Fibroblast of upper back skin (primary cell): ENCODE measurements at places on chromosomes 2 and 18.

DNA sequence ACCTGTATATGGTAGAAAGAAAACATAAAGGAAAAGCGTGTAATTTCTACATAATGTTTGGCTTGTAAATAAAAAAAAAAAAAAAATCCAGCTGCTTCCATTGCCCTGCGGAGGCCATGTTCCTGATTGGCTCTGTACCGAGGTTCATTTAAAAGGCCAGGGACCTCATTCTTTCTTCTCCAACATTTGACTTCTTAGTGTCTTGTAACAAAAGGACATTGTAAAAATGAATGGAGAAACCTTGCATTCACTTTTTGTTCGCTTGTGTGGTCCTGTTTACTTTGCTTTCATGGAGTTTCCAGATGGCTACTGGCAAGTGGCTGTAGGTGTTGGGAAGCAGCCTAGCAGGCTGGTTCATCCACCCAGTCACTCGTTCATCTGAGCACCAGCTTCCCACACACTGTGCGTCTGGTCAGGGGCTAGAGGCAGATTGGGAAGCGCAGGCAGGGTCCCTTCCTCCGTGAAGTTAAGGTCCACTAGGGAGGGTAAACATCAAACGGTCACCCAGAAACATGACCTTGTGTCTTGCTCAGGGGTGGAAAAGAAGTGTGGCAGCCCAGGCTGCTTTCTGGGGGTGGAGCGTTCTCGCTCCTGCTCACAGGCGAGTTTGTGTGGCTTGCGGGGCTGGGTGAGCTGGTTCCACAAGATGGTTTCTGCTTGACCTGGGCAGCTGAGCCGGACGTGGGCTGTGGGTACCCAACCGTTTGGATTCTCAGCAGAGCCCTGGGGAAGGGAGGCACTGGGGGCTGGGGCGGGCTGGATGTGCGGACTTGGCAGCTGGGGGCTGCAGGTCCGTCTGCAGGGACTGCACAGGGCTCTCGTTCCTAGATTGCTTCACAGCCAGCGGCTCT lies 260.7 kb downstream of the AGAP1 start:
- no peak for DNase-seq

- DNase-seq = no peak
These were observed 28.9 kb downstream of the ZNF532 start for GRCh38 chr18:58893388-58894099.

DNA sequence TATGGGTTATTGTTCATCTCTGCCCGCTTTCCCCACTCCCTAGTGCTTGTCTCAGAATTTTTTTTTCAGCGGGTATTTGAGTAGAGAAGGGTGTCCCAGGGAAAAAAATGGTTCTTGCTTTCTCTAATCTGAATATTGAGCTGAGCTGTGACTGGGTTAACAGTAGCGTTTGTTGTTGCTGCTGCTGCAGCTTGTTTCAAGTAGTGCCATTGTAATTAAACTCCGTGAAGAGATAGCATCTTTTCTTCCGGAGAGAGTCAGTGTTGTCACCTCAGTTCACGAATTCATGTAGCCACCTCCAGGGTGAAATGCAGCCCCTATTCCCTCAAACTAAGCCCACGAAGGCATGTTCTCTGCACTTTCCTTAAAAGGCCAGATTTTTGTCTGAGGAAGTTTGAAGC lies 1.5 kb upstream of the AAK1 start:
- peak; percentile 23 for DNase-seq

DNA sequence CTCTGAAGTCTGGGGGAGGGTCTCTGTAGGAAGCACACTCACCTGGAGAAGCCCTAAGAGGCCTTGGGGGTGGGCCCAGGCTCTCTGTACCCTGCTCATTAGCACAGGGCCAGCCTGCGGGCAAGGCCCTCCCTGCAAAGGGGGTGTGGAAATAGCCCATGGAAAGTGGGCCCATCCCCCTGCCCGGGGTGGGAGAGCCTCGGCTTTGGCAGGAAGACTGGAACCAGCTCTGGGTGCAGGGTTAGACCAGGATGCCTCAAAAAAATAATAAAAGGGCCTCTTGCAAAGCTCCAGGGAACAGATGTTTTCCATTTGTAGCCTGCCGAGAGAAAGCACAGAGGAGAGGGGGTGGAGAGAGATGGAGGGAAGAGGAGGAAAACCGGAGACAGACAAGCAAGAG lies 98.7 kb downstream of the STPG4 start:
- DNase-seq = peak; percentile 95

GRCh38 chr18:72086421-72086820 lies 457.7 kb downstream of the CBLN2 start:
- DNase-seq = peak; percentile 25
